CD4-positive, alpha-beta T cell treated with Interleukin-1 beta for 1 hour (primary cell): ENCODE measurements at places on chromosomes 7 and 10.
A peak's percentile ranks its signal among the peaks of the same experiment; 100 is the strongest.

DNA sequence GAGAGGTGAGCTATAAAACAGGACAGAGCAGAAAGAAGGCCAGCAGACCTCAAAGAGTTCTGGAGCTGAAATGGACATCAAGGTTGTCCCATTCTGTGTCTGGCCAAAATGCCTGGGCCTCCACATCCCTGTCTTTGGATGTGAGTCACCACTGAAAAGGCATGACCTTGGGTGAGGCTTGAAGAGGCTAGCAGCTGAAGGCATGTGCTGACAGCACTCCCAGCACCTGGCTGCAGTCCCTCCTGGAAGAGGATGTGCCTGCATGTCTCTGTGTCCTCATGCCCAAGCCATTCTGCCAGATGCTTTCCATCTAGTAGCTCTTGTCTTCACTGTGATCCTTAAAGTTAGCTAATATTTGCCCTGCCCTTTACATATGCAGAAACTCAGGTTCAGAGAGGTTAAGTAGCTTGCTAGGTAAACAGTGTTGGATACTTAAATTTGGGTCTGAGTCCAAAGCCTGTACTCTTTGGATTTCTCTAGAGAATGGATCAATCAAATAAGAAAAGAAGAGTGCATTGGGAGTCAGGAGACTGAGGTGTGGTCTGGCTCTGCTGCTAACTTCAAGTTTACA, 35.8 kb downstream of the HECW1 start:
- no peak for DNase-seq

GRCh38 chr10:114239117-114239993, at the start of gene VWA2:
Gene VWA2, plus strand, starts transcription at chr10:114239254. Its CDS starts 9,460 bp downstream, at chr10:114248714.
- DNase-seq: peak; percentile 13

GRCh38 chr7:27129729-27130539, 623 bp downstream of the HOXA4 start:
- no peak for DNase-seq

DNA sequence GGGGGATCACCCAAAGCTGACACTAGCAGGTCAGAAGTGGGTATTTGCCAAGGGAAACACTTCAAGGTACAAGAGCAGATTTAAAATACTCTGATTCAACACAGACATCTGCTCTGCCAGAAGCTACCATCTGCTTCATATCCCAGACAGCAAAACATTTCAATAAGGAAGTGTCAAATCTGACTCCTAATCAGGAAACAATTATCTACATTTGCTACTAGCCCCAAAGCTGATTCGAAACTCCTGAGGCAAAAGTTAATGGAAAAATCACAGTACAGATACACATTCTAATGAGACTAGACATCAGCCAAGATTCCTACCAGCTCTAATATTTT, 48.9 kb downstream of the PARD3 start:
- DNase-seq: no peak

DNA sequence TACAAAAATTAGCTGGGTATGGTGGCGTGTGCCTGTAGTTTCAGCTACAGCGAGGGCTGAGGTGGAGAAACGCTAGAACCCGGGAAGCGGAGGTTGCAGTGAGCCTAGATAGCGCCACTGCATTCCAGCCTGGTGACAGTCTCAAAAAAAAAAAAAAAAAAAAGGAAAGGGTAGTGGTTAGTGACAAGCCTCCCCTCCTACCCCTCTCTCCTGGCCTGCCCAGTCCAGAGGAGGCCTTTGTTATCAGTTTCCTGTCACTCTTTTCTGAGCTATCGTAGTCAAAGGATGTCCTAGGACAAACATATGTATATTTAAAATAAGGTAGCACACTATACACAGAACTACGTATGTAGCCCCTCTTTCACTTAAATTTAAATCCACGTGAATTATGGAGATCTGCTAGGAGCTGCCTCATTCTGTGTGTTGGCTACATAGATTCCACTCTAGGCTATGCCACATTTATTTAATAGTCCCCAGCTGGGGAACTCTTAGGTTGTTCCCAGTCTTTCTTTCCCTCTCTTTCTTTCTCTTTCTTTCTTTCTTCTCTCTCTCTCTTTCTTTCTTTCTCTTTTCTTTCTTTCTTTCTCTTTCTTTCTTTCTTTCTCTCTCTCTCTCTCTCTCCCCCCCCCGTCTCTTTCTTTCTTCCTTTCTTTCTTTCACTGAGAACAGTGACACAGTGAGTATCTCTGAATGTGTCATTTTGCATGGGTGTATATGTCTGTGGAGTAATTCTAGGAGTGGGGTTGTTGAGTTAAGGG, 3.9 kb downstream of the TSPAN15 start:
- DNase-seq: no peak

DNA sequence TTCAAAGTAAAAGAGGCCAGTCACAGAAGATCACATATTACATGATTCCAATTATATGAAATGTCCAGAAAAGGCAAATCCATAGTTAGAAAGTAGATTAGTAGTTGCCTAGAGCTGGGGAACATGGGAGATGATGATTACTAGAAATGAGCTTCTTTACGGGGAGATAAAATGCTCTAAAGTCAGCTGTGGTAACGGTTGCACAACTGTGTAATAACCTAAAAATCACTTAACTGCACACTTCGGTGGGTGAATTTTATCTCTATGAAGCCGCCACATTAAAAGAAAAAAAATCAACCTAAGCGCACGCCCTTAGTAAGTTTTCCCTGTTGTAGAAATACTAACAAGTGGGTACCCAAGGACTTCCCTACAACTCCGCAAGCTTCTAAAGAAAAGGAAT, 15.9 kb downstream of the XRCC2 start:
- DNase-seq: no peak

DNA sequence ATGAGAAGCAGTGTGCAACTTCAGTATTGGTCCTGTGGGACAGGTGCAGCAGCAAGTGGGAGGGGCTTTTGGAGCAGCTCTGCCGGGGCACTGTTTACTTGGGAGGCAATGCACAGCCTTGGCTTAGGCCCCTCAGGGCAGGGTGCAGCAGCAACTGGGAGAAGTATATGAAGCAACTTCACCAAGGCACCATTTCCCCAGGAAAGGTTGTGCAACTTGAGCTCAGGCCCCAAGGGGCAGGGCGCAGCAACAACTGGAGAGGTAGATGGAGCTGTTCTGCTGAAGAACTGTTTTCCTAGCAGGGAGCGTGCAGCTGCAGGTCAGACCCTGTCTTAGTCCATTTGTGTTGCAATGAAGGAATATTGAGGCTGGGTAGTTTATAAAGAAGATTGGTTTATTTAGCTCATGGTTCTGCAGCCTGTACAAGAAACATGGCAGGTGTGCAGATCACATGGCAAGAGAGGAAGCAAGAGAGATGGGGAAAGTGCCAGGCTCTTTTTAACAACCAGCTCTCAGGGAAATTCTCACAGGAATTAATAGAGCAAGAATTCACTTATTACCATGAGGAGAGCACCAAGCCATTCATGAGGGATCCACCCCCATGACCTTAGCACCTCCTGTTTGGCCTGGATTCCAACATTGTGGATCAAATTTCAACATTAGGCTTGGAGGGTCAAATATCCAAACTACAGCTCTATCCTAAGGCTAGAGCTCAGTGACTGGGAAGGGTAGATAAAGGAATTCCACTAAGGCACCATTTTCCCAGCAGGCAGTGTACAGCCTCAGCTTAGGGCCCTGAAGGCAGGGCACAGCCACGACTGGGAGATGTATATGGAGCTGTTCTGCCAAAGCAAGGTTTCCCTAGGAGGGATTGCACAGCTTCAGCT, 10.9 kb downstream of the GPR141 start:
- peak; percentile 21 for DNase-seq

DNA sequence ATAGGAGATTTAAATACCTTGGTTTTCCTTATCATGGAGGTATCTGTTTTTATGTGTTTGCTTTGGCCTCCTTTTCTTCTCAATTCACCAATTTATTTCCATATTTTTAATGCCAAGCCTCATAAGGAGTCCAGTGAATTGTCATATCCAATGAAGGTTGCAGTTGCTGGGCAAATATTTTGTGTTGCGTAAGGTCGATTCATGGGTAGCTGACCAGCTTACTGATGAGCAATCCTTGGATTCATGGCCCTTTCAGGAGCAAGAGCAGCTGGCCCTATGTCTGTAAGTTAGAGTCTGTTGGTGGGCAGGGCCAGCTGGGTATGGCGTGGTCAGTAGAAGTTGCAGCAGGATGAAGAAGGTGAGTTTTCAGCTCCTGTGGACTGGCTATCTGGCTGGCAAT, 182.9 kb downstream of the PFKFB3 start:
- DNase-seq: no peak

DNA sequence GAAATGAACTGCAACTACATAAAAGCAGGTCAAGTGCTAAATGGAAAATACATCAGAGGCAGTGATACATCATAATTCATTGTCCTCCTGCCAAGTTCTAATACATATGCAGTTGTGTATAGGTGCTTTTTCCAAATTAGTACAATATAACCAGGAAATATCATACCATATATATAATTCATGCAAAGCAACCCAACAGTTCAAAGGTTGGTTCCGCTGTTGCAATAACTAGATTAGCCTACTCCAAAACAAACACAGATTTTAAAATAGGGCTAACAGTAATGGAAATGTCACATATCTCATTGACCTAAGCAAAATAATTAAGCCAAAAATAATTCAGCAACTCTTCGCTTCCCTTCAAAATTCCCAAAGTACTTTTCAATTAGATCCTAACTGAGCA, 88.9 kb upstream of the NEBL start:
- no peak for DNase-seq

- DNase-seq: no peak
These were observed 399.0 kb upstream of the C7orf33 start for GRCh38 chr7:148191391-148192065.

DNA sequence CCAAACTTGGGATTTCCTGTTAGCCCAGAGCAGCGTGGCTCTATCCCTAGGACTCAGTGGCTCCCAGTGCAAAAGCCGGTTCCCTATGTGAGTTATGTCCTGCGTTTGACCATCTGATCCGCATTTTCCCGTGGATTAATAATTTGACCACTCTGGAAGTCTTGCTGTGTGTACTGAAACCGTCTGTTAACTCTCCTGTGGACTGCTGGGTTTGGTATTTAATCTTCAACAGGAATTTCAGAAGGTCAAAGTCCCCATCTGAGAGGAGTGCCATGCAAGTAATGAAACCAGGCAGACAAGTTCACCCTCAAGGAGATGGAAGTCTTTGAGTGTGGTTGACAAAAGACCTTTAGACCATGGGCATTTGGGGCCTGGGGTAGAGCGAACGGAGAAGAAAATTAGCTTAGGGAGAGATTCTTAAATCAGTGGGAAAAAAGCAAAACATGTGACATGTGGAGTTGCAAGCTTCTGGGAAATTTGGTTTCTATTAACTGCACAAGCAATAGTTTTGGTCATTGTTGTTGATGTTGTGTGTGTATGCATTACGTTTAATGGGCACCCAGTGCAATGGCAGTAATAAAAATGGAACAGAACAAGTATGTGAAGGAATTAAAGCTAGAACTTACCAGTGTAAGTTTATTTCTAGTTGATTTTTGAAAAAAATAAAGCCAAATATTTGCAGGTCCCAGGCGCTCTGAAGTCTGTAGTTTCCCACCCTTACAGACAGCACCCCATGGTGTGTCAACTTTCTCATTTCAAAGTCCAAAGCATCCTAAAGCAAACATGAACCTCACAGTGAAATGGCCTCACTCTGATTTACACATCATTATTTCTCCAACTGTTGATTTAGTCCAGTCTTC, 38.2 kb downstream of the LYZL1 start:
- DNase-seq: no peak

- no peak for DNase-seq
These were observed 2.7 kb downstream of the EPHB6 start for GRCh38 chr7:142857625-142858024.

DNA sequence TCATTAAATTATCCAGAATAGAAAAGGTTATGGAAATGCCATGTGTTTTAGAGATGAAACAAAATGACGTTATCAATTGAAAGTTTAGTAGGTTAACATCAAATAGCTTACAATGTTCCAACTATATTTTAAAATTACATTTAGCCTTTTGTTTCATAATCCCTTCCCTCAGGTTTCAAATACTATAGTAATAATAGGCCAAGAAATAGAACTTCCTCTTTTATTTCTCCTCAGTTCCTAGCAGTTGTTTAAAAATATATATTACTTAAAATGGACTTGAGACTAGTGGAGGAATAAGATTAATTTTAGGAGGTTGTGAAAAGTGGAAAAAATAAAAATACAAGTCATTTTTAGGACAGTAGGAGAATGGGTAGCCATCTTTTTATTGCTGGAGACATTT, 16.4 kb upstream of the PDSS1 start:
- DNase-seq: no peak

GRCh38 chr7:22772885-22773284, 45.9 kb downstream of the IL6 start:
- no peak for DNase-seq

GRCh38 chr10:98339799-98340198, 71.8 kb upstream of the LOXL4 start:
- peak; percentile 53 for DNase-seq

GRCh38 chr7:96219378-96220130, 102.3 kb downstream of the SLC25A13 start:
- no peak for DNase-seq

DNA sequence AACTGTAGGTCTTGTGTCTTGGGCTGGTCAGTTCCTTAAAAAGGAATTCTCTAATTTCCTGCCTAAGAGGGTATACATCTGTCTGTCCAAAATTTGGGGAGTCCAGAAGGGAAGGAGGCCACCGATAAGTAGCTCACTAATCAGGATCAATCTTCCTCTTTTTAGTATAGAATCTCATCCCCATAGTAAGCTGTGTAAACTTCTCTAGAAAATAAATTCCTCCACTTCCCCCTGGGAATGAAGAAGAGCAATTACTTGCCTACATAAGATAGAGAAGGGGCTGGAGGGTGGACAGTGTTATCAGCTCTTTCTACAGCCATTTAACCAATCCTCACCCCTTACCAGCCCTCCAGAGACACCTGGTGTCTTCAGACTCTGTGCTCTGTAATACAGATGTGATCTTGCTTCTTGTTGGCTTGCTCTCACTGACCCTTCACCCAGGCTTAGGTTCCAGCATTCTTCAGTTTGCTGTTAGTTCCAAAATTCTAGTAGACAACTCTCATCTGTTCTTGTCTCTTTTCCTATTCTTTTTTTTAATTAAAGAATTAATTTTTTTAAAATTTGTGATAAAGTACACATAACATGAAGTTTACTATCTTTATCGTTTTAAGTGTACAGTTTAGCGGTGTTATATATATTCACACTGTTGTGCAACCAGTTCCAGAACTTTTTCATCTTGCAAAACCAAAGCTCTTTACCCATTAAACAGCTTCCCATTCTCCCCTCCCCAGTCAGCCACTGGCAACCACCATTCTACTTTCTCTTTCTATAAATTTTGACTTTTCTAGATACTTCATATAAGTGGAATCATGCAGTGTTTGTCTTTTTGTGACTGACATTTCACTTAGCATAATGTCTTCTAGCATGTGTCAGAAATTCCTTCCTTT, 6.5 kb upstream of the PRKAR2B start:
- no peak for DNase-seq
